Psoas muscle (tissue), 8 donors: ENCODE measurements at places on chromosomes 6 and 20. TPM values are rescaled to one million over a fixed set of nuclear protein-coding genes. Genes with fewer than 3 reads are reported as not detected.

DNA sequence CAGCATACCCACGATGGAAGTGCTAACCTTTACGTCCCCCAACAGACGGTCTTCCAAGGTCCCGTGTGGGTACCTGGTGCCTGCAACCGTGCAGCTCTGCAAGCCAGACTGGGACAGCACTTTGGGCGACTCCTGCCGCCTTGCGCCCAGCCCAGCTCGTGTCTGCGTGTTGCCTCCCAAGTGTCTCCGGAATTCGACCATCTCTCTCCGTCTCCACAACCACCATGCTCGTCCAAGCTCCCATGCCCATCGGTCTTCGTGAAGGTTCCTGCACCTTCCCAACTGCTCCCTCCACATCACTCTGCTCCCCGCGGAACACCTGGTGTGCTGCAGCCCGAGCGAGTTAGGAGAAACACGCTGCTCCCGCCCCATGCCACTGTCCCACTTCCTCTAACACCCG lies 173.2 kb upstream of the AFDN start:
- DNase-seq, result no peak

DNA sequence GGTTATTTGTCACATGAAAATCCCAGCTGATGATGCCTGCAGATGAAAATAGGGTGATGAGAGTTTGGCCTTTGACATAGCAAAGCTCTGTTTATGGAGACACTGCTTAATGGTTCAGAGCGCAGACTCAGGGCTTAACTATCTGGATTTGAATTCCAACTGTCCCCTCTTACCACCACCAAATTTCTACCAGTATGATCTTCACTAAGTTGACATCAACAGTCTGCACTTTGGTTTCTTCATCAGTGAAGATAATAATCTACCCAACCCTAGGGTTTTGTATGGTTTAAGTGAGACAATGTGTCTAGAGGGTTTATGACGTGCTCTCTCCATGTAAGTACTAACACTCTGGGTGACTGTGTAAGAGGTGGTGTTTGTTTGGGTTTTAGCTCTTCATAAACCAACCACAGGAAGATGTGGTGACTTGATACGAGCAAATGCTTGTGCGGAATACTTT lies 151.4 kb upstream of the TNFAIP3 start:
- no peak for DNase-seq

DNA sequence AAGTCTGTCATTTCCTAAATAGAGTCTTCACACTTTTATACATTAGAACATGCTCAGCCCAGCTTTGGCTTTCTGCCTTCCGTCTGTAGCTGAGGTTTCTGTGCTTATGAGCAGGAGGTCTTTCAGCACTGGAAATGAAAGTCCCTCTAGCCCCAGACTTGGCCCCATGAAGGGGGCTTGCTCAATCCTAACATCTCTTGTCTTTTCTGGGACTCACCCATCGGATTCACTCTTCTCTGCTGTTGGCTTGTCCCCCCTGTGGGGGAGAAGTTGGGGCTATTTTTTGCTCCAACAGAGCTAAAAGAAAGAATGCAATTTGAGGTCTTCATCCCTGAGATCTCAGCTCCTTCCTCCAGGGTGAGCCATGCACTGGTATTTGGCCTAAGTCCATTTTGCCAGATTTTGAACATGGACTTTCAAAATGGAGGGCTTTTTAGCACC lies 177.7 kb downstream of the MRPL14 start:
- DNase-seq, result no peak

DNA sequence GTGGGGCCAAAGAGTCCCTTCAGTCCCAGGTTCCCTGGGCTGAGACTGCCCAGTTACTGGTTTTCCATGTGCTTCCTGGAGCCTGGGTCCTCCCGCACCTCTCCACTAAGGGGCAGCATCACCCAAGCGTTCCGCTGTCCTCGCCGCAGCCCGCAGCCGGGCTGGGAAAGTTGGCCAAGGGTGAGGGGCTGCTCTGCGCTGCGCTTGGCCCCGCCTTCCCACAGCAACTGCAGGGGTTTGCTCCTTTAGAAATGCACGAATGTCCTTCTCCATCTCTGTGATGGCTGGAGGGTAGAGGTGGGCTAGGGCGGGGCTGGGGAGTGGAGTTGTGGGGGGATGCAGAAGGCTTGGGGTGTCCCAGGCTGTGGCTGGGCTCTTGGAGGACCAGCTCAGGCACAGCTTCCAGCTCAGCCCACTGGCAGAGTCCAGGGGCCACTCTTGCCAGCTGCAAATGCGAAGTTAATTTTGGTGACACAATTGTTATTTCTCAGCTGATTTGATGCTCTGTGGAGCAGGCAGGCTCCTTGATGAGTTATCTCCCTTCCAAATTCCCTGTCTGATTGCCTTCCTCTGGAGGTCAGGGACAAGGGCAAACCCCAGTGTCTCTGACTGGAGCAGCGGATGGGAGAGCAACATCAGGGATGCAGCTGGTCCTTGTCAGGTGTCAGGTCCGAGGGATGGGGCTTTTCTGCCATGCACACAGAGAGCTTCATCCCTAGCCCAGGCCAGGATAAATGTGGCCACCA lies 63.2 kb downstream of the NOL4L start:
- DNase-seq, result peak; percentile 82

- no peak for DNase-seq
Observed at GRCh38 chr20:52084727-52085126, 106.9 kb downstream of the ZFP64 start.

DNA sequence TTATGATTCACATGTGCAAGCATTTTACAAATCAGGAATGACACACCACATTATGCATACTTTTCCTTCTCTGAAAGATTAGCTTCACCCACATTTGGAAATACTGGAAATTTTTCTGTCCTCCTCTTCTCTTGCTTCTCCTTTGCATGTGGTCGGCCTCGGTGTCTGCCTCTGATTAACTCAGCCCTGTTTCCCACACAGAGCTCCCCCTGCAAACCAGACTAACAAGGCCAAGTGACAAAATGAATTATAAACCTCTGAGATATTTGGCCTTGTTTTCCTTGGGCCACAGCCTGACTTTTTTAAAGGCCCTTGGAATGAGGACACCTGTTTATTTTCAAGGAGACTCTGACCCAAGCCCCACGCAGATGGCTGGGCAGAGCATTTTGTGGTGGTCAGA lies 9.0 kb upstream of the CCN6 start:
- no peak for DNase-seq

DNA sequence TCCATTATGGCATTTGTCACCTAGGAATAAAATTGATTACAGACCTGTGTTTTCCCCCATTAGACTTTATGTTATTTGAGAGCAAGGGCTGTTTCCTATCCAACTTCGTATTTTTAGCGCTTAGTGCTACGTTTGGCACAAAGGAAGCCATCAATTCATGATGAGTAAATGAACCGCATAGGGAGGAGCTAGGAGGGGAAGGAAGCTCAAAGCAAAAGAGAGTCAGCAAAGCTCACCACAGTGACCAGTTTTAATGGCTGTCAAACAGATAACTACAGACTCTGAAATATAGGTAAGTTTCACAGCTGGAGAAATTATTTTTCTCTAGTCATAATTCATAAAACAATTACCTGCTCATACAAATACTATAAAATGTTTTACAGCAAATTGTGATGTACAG lies 6.9 kb upstream of the SAMD3 start:
- no peak for DNase-seq

GRCh38 chr20:59604741-59605600 lies 631 bp downstream of the PHACTR3 start:
- no peak for DNase-seq

GRCh38 chr6:10297832-10298231 lies 117.0 kb downstream of the TFAP2A start:
- DNase-seq, result no peak

Gene TREML1
- not detected for total RNA-seq

Gene TNF
- 0.34 TPM for total RNA-seq

Gene ARFGEF3
- 0.54 TPM for total RNA-seq
